ENCODE measurements at places on chromosomes 13 and 19. TPM values are rescaled to one million over a fixed set of nuclear protein-coding genes. Genes with fewer than 3 reads are reported as not detected.

Gene BCL3
- 2.2 TPM for total RNA-seq

Gene F7
- 1.2 TPM for total RNA-seq

Gene ZNF208
- total RNA-seq = not detected

GRCh38 chr19:7852851-7853769 is 21.1 kb downstream of the PRR36 start:
- peak; percentile 72 for DNase-seq

GRCh38 chr13:72290962-72291681 is 424.1 kb upstream of the DACH1 start:
- no peak for DNase-seq

- no peak for DNase-seq
Measured at GRCh38 chr19:53876651-53877224, 5.3 kb upstream of the PRKCG start.

DNA sequence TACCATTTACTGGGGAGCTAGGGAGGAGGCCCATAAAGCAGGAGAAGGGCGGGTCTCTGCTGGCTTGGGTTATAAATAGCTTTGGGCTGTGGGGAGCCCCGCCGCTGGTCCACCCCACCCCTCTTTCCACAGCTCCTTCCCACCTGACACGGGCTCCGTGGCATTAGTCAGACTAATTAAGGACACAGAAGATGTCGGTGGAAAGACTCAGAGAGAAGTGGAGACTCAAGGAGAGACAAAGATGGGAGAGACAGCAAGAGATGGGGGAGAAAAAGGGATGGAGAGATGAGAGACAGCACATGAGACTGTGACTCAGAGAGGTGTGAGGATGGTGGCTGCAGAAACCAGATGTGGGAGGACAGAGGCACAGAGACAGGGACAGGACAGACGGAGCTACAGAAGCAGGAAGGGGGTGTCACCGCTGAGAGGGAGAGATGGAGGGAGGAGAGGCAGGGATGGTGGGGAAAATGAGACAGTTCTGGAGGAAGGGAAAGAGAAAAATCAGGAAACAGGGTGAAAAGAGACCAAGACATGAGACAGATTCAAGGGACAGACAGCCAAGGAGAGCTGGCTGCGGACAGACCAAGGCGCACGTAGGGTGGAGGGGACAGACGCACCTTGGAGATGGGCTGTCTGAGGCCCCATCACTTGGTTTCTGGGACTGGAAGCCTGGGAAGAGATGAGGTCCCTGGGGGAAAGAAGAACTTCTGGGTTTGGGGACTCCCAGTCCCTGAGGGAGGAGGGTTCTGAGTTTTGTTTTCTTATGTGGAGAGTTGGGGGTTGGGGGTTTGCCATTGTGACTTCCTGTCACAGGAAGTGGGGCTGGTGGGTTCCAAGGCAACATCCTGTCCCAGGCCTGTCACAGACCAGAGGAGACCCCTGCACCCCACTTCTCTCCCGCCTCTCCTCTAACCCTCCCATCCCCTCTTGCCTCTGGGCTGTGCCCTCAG is 4.1 kb downstream of the ARHGEF1 start:
- DNase-seq = no peak

DNA sequence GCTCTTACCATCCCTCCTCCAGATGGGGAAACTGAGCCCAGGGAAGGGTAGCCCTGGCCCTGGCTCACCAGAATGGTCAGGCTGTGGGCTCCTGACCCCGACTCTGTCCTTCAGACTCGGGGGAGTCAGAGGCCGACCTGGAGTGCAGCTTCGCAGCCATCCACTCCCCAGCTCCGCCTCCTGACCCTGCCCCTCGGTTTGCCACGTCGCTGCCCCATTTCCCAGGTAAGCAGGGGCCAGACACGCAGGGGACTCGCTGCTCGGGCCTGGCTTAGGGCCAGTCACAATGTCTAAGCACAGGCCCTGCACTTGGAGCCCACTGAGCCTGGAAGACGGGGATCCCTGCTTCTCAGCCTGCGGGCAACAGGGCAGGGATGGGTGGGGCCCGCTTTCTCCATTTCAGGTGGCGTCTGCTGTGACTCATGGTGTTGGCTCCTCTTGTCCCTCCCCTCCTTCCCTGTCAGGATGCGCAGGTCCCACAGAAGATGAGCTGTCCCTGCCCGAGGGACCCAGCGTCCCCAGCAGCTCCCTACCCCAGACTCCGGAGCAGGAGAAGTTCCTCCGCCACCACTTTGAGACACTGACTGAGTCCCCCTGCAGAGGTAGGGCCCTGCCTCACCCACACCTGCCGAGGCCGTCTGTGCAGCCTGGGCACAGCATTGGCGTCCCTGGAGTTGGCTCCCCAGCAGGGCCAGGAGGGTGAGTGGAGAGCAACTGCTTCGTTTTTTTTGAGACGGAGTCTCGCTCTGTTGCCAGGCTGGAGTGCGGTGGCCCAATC is 9.2 kb upstream of the OVOL3 start:
- no peak for DNase-seq

All from neural crest cell (in vitro differentiated cells).